ENCODE measurements at places on chromosomes 2 and 18.

GRCh38 chr18:58947136-58947732, 82.6 kb downstream of the ZNF532 start:
- no peak for DNase-seq

- DNase-seq: no peak
These were observed 155.5 kb upstream of the SERTAD2 start for GRCh38 chr2:64809216-64809615.

DNA sequence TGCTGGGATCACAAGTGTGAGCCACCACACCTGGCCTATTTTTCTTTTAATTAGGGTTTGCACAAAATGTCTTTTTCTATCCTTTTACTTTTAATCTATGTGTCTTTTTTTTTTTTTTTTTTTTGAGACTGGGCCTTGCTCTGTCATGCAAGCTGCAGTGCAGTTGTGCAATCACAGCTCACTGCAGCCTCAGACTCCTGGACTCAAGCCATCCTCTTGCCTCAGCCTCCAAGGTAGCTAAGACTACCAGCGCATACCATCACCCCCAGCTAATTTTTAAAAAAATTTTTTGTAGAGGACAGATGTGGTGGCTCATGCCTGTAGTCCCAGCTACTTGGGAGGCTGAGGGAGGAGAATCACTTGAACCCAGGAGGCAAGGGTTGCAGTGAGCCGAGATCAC, 27.1 kb downstream of the ADCY3 start:
- DNase-seq: no peak

DNA sequence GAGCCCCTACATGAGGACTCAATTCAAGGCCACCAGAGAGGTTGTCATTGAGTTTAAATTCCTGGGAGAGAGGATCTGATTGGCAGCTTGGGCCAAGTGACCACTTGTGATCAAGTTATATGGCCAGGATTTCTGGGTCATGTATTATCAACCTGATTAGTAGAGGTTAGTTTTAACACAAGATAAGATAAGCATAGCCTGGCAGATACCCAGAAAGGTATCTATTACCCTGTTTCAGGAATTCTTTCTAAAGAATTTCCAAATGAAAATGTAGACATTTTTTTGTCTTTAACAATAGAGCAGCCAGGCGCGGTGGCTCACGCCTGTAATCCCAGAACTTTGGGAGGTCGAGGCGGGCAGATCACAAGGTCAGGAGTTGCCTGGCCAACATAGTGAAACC, 50.5 kb downstream of the BABAM2 start:
- no peak for DNase-seq

DNA sequence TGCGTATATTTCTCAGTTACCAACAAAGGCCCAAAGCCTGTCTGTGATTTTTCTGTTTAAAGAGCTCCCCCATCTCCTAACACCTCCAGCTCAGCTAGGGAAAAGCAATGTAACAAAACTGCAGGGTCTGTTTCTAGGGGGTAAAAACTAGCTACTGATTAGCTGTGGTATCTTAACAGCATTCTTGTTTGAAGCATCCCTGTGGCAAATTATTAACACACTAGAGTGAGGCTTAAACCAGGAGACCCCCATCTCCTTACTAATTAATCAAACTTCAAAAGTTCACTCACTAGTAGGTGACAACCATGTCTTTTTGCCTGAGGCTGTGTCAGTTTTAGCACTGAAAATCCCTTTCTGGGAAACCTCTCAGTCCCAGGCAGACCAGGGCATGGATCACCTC, 186.2 kb upstream of the PARD3B start:
- DNase-seq: no peak

DNA sequence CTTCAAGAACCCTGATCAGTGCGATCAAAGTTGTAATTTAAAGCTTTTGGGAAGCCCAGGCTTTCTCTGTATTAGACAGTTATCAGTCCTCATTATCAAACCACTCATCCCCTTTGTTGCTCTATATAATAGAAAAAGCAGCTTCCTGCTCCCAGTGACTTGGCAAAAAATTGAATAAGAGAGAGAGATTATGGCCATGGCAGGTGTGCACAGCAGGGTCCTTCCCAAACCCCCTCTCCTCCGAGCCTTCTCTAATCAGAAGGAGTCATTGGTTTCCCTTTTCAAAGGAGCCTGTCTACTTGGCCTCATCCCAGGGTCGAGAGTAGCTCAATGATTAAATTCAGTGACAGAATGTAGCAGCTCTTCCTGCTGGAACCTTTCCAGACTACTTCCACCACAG, 81.5 kb downstream of the SEMA4F start:
- DNase-seq: no peak

- DNase-seq: no peak
These were observed 18.8 kb downstream of the TGOLN2 start for GRCh38 chr2:85308896-85309555.

Measured in RWPE2 (cell line).